ENCODE measurements at places on chromosomes 2 and 18.

- no peak for DNase-seq
These were observed 226.2 kb upstream of the TNP1 start for GRCh38 chr2:217086038-217086522.

- DNase-seq = no peak
These were observed 89.8 kb downstream of the EHBP1 start for GRCh38 chr2:62795341-62795740.

- no peak for DNase-seq
These were observed 63.8 kb downstream of the ACTR2 start for GRCh38 chr2:65291216-65292105.

GRCh38 chr18:12092398-12093229 lies 1.0 kb upstream of the ANKRD62 start:
- no peak for DNase-seq

DNA sequence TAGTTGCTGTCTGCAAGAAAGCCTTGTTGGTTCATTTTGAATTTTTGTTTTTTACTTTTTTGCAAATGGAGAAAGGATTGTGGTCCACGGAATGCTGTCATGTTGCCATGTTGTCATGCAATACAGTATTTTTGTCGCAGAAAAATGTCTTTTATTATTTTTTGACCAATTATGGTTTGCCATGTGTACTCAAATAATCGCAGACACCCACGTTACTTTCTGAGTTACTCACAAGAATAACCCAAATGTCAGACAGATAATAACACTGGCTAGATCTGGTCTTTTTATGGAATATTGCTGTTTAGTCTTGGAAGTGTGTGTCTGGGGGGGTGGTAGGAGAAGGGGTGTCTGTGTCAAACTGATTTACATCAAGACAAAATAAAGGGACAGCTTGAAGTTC lies 188.9 kb downstream of the LTBP1 start:
- DNase-seq = no peak

DNA sequence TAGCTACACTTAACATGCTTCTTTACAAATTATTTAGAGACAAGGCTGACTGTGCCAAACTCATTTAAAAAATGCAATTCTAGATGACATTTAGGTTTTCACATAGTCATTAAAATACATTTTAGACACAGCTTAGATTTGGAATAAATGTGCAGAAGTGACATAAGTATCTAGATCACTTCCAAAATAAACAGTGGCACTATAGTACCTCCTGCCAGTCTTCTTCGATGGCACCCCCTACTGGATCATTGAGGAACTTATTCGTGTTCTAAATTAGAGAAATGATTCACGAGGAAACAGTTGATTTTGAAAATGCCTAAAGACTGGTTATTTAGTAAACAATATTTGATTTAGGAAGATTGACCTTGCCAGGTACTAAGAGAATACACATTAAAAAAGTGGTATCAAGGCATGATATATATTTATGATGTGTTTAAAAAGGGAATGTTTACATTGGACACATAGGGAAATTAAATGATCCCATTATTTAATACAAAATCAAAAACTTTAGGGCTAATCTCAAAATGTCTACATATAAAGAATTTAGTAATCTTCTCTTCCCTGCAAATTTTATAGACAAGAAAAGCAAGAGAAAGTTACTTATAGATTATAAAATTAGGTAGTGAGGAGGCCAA lies 323.9 kb downstream of the XIRP2 start:
- DNase-seq = no peak

DNA sequence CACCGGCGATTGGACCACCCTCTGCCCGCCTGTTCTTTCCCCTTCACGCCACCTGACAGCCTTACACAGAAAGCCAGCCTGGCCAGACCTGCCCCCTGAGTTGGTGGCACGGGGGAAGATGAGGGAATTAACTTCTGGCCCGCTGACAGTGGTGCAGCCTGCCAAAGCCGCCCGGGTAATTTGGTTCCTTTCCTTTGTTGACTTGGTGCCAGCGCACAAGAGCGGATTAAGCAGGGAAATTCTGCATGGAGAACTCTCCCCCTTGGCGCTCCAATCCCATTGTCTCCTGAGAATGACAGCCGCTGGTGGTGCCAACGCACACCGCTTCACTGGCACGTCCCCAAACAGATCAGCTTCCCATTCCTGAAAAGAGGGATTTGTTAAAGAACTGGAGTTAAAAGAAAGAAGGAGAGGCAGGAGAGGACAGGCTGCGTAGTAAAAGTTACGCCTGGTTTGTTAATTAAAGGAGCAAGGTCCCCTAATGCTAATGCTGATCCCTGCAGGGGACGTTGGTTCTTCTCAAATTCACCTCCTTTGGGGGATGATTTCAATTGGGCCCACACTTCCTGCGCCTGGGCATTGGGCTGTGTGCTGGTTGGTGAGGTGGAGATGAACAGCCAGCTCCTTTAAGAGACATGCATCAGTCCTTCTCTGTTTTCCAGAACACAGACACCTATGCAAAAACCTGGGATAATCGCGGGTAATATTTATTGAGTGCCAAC lies 286.8 kb downstream of the MYCN start:
- no peak for DNase-seq

DNA sequence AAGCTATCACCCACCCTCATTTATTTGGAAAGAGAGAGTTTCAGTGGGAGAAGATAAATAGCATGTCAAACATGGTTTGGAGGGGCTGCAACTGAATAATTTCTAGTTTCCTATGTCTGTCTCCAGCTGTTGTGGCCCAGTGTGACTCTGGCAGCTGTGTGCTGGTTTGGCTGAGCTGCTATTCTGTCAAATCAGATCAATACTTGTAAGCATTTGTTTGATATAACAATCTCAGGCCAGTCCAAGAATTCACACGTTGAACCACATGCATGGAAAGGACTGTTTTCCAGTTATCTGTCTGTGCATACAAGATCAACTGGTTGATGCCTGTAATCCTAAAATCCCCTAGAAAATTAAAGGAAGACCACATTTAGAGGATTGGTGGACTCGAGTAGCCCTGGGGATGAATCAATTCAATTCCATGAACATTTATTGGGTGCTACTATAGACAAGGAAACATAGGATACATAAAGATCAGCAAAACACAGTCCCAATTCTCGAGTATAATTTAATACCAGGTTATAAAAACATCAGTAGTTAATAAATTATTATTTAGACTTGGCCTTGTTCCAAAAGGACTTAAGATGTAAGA lies 209.0 kb upstream of the PARD3B start:
- no peak for DNase-seq

DNA sequence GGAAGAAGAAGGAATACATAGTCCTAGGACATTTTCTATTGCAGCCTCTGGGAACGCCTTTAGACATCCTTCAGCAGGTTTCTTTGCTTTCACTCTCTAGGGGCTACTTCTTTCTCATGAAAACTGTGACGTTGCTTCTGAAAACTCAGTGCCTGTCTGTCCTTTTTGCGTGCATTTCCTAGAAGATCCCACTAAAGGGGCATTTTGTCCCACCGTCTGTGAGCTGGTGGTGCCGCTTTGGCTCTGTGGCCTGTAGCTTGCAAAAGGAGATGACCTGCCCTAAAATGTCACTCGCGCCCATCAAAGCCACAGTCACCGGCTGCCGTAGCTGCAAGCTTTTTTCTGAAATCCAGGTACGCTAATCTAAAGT lies 579 bp downstream of the STAT4 start:
- DNase-seq = no peak

DNA sequence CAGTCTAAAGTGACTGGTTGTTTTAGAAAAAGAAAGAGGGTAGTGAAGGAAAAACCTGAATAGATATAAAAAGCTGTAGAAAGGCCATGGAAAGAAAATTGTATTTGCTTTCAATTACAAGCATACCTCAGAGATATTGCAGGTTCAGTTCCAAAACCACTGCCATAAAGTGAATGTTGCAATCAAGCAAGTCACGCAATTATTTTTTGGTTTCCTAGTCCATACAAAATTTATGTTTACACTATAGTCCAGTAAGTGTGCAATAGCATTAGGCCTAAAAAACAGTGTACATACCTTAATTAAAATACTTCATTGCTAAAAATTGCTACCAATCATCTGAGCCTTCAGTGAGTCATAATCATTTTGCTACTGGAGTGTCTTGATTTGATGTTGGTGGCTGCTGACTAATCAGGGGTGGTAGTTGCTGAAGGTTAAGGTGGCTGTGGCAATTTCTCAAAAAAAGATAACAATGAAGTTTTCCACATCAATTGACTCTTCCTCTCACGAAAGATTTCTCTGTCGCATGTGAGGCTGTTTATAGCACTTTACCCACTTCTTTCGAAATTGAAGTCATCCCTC lies 2003.8 kb upstream of the PIK3C3 start:
- DNase-seq = no peak

DNA sequence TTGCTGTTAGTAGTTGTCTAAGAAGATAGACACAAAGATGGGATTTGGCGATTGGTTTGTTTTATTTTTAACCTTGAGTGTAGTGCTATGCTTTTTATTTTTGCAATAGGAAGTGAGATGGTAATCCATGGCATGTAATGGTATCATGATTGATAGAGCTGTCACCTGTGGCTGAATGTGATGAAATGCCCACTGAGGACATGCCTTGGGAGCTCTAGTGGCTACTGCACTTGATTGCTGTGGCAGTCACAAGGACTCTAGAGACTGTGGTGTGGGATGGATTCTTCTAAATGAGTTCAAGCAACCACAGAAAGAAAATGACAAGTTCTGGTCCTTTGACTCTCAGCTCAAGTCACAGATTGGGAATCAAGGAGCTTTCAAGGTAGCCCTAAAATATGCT lies 139.4 kb downstream of the CYRIA start:
- no peak for DNase-seq

- DNase-seq = no peak
These were observed 65.1 kb downstream of the RRM2 start for GRCh38 chr2:10187661-10188060.

DNA sequence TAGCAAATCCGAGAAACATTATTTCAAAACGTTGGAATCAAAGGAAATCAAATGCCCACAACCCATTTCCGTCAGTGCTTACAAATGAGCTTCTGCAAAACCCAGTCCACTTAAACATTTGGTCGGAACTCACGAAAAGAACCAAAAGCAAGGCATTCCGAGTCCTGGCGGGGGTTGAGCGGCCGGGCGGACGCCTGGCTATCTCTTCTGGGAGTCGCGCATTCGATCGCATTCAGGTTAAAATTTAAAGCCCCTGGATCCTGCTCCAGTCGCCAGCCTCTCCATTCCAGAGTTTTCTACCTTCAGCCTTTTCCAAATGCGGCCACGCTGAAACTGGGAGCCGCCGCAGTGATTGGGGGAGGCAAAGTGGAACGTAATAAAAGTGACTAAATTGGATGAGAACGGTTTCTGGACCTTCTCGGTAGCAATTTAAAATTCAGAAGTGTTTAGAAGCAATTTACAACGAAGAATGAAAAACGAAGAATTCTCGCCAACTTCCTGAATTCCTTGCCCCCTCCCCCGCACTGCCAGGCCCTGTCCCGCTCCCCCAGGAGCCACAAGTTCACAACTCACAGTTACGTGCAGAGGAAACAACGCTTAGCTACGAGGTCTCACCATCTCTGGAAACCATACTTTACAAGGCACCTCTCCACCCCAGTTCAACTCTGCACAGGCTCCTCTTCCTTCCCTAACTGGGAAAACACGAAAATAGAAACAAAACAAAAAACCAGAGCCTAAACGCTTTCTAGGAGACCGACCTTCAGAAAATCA lies 1.7 kb upstream of the GATA6 start:
- no peak for DNase-seq

GRCh38 chr2:232038881-232039485 lies 77.5 kb downstream of the DIS3L2 start:
- DNase-seq = no peak

- DNase-seq = no peak
These were observed 203.1 kb downstream of the KLHL29 start for GRCh38 chr2:23588106-23588505.

DNA sequence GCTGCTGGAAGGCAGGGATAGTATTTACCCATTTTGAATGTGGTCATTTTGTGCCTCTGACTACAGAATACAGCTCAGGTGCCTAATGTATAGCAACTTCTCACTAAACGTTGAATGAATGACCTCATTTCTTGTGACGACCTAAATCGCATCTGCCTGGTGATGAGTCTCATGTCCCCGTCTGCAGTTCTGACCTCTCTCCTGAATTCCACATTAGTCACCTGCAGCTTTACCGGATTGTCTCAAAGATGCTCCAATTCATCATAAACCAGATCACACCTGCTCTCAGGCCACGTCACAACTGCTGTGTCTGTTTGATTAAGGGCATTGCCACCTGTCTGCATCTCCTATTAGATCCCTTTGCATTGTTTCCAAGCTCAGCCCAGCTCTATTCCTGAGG lies 133.6 kb upstream of the MYT1L start:
- DNase-seq = no peak

- no peak for DNase-seq
These were observed 1115.3 kb downstream of the LRP1B start for GRCh38 chr2:141015341-141016047.

DNA sequence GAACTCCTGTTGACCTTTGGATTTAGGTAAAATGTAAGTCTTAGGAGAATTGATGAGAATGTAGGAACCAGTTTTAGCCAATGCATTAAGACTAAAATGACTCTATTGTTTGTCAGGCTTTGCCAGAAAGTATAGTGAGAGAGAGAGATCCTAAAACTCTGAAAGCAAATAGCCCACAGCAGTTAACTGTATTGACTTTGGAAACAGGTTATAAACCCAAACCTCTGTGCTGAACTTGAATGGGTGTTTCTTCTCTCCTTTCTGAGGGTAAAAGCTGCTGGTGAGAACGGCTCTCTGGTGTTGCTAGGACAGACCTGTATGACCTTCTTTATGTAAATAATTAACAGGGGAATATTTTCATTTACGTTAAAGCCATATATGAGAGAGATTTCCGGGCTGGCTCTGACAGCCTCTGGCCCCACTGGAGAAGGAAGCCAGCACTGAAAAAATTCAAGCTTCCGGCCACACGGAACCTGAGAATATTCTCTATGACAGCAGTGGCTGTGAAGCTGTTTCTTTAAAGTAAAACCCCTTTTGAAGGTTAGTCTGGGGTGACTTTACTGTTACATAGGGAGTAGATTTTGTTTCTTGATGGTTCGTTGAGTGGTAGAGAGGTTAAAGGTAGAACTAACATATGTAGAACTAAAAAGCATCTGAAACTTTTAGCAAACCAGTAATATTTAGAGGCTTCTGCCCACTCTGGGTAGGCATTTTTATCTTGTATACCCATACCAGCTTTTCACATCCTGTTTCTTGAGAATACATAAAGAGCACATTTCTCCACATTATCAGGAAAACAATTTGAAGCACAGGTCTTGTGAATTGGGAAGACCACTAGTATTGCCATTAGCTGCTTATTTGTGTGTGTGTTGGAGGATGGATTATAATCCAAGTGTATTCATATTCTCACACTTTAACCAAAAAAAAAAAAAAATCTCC lies 123.8 kb downstream of the SPTBN1 start:
- no peak for DNase-seq

GRCh38 chr18:5556310-5556974 lies 12.6 kb upstream of the EPB41L3 start:
- DNase-seq = no peak

- no peak for DNase-seq
These were observed 106.5 kb upstream of the SCN1A start for GRCh38 chr2:166234112-166234846.

GRCh38 chr2:127093648-127094210 lies 13.2 kb downstream of the BIN1 start:
- DNase-seq = no peak

- no peak for DNase-seq
These were observed 16.4 kb upstream of the KIAA2012 start for GRCh38 chr2:202056611-202057010.

- no peak for DNase-seq
These were observed 9.5 kb downstream of the AQP12A start for GRCh38 chr2:240701091-240701735.

GRCh38 chr2:111054791-111055691 lies 65.7 kb upstream of the BCL2L11 start:
- peak; percentile 32 for DNase-seq
